SJSA1 (cell line): ENCODE measurements at places on chromosomes 4 and X. TPM values are rescaled to one million over a fixed set of nuclear protein-coding genes. Genes with fewer than 3 reads are reported as not detected.

The TMEM47 gene
- total RNA-seq = 46.1 and 59.6 TPM in 2 replicates

The IL2 gene
- not detected in 2 replicates for total RNA-seq

GRCh38 chr4:84483688-84484087 lies 15.4 kb downstream of the NKX6-1 start:
- no peak overlapping the region for H3K4me3 ChIP-seq
- H3K27ac ChIP-seq = no peak overlapping the region
- H3K4me1 ChIP-seq = no peaks in the 10 kb centered on the region
- H3K27me3 ChIP-seq = no peaks in the 10 kb centered on the region
- DNase-seq = no peak
- no peaks in the 10 kb centered on the region for H3K36me3 ChIP-seq

GRCh38 chr4:85829276-85830051 lies 354.5 kb downstream of the ARHGAP24 start:
- H3K27me3 ChIP-seq = no peaks in the 10 kb centered on the region
- no peak for DNase-seq
- H3K36me3 ChIP-seq = no peaks in the 10 kb centered on the region
- H3K4me3 ChIP-seq = no peak overlapping the region

DNA sequence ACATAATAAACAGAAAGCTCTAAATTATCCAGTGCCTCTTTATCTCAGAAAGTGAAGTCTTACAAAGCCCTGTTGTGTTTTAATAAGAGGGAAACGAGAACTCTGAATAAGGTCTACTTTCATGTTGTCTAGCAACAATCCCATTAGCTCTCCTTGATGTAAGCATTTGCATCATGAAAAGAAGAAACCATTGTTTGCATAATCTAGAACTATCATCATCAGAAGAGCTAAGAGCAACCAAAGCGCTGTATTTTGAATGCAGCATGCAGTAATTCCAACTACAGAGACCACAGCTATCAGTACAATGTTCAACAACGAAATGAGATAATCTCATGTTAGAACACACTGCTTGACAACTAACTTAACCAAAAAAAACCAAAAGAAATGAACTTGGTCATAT lies 257.1 kb downstream of the CAMK2D start:
- no peaks in the 10 kb centered on the region for H3K27me3 ChIP-seq
- H3K4me1 ChIP-seq = no peaks in the 10 kb centered on the region
- H3K27ac ChIP-seq = no peak overlapping the region
- H3K36me3 ChIP-seq = no peaks in the 10 kb centered on the region
- DNase-seq = no peak

DNA sequence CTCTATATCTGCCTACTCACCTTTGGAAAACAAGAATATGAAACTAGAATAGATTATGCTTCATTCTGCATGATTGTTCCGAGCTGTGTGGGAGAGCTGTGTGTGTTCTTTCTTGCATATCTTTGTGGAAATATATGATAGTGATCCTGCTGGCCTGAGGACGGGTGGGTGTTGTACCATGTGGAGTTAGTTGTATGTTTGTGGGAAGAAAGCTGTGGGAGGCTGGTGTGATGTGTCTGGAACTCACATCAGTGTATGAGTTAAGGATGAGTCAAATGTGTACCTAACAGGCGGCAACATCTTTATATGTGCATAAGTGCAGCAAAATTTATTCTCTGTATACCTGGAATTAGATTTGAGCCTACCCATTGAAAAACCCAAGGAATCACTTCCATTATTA lies 208.1 kb upstream of the ADGRL3 start:
- DNase-seq = no peak
- H3K27me3 ChIP-seq = no peaks in the 10 kb centered on the region

GRCh38 chrX:34909151-34909550 lies 33.4 kb upstream of the FAM47B start:
- H3K27me3 ChIP-seq = no peaks in the 10 kb centered on the region
- no peak for DNase-seq
- no peak overlapping the region for H3K27ac ChIP-seq
- H3K4me1 ChIP-seq = no peaks in the 10 kb centered on the region
